Hypothalamus (tissue), 51 donors: ENCODE measurements at places on chromosomes 3 and 15.
A peak's percentile ranks its signal among the peaks of the same experiment; 100 is the strongest.

- peak; percentile 85 for DNase-seq
Observed at GRCh38 chr15:75335705-75336355, at the start of gene COMMD4. Gene COMMD4, plus strand, starts transcription at chr15:75336063. Its CDS starts 27 bp downstream, at chr15:75336090.

DNA sequence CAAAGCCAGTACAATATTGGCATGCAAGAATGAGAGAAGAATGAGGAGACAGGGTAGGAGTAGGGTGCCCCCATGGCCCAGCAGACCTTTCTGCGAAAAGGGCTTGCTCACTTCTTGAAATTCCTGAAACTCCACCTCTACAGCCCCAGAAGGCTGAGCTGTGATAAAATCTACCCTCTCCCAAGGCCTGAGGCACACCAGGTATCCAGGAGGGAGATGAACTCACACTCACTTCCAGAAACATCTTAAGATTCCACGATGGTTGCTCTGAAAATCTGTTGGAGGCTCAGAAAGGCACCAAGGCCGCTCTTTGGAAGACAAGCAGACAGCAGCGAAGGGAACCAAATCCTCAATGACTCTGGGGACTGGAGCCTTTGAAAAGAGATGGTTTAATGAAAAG lies 297.5 kb downstream of the UACA start:
- no peak for DNase-seq

- DNase-seq, result no peak
Observed at GRCh38 chr3:55283441-55283925, 203.6 kb downstream of the WNT5A start.

DNA sequence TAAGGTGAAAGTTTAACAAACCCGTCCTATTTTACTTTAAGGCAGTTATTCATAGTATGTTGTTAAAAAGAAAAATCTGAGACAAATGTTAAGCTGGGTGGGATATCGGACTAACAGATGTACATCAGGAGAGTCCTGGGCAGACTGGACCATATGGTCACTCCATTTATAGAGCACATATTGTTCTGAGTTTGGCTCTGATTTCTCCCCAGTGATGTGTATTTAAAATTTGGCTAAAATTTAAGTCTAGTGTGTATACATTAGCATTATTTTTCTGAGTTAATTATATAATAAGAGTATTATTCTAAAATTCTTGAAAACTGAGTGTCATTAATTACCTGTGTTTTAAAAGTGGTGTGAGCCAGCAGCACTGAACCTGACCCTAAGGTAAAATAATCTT lies 6.1 kb downstream of the GMPS start:
- no peak for DNase-seq

DNA sequence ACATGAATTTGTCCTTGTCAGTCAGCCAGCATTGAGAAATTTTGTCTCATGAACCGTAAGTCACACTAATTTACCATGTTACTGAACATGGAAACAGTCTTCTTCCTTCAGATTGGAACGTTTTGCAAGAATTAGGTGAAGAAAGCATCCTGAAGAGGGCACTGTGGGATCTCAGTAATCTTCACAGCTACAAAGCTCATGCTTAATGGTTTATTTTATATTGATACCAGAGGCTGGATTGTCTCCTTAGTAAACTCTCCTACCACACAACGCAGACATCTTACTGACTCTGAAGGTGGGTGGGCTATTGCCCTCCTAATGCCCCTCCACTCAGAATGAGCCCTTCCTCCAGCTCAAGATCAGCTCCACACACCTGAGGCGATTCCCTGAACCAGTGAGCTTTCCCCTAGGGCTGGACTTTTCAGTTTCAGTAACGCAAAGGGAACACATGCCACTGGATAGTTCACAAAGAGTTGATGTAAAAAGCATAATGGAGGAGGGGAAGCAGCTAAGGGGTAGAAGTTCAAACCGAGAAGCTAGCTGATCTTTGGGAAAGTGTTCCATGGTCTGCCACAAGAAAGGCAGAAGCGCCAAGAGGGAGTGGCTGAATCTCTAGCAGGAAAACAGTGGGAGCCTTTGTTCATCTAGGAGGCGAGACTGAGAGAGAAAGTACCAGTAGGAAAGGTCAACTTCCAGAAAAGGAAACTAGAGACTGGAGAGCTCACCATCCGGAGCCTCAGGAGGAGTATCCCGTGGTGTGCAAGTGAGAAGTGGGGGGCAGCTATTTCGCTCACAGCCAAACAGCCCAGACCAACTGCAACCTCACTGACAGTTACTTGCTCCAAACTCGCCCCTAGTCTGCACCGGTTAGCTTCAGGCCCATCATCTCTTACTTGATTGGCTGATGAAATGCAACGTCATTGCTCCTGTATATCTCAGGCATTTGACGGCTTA lies at the start of gene SLC9C1:
SLC9C1 (minus strand) TSS at position 849 of the 954 bp plus-strand sequence. CDS start 7,425 bp downstream, outside the sequence.
- DNase-seq, result peak; percentile 37

- no peak for DNase-seq
Observed at GRCh38 chr3:165778456-165778855, 58.8 kb downstream of the BCHE start.

GRCh38 chr3:13047296-13048165 lies 25.7 kb downstream of the IQSEC1 start:
- DNase-seq, result no peak

GRCh38 chr3:5309171-5309570 lies 121.7 kb downstream of the EDEM1 start:
- no peak for DNase-seq

GRCh38 chr3:7070461-7070860 lies 209.5 kb downstream of the GRM7 start:
- no peak for DNase-seq

- DNase-seq, result no peak
Observed at GRCh38 chr15:68556139-68556990, 22.4 kb upstream of the CORO2B start.

- no peak for DNase-seq
Observed at GRCh38 chr3:186502966-186503712, 41.0 kb downstream of the CRYGS start.
